ENCODE measurements at places on chromosomes 1 and 21. TPM values are rescaled to one million over a fixed set of nuclear protein-coding genes. Genes with fewer than 3 reads are reported as not detected.

MATN1 gene
- not detected for total RNA-seq

DEPDC1 gene
- total RNA-seq, result 1.4 TPM

CD48 gene
- total RNA-seq, result 1.2 TPM

MTMR11 gene
- total RNA-seq, result 1.6 TPM

CRB1 gene
- total RNA-seq, result 0.11 TPM

TFAP2E gene
- total RNA-seq, result not detected

SLC44A5 gene
- total RNA-seq, result 2.0 TPM

LCE2A gene
- total RNA-seq, result not detected

SERTAD4 gene
- 4.2 TPM for total RNA-seq

SMPDL3B gene
- 0.78 TPM for total RNA-seq

MAP10 gene
- 2.1 TPM for total RNA-seq

GPR89A gene
- 15.2 TPM for total RNA-seq

FYB2 gene
- 0.70 TPM for total RNA-seq

CD1B gene
- not detected for total RNA-seq

SLFNL1 gene
- total RNA-seq, result 0.59 TPM

DNASE2B gene
- not detected for total RNA-seq

All from right atrium auricular region (tissue), 2 donors.